ENCODE measurements at places on chromosomes 16 and 17. TPM values are rescaled to one million over a fixed set of nuclear protein-coding genes. Genes with fewer than 3 reads are reported as not detected.

MILR1 gene
- not detected for total RNA-seq

CPNE7 gene
- total RNA-seq: 2.7 TPM

GSPT1 gene
- total RNA-seq: 127 TPM

MMP2 gene
- 153 TPM for total RNA-seq

ASPA gene
- not detected for total RNA-seq

CHTF8 gene
- 156 TPM for total RNA-seq

CD300LB gene
- not detected for total RNA-seq

DNA sequence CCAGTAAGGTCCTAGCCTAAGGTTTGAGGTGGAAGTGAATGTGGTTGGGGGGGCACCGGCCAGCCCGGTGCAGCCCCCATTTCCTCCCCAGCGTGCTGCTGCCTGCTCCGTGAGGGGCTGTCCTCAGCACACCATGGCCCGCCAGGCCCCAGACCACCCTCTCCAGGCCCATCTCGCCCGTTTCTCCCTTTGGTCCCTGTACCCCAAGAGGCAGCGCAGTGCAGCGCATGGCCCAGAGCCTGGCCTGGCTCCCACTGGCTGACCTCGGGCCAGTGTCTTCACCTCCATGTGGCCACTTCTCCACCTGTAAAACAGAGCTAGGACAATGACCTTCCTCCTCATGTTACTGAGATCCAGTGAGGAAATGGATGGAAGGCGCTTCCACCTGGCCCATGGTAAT is 170.0 kb upstream of the GSE1 start:
- no peak for DNase-seq

GRCh38 chr16:65105171-65105570 is 16.7 kb downstream of the CDH11 start:
- DNase-seq: no peak

GRCh38 chr17:72121164-72122009 is 567 bp downstream of the SOX9 start:
- DNase-seq: peak; percentile 51

- no peak for DNase-seq
Measured at GRCh38 chr16:49213594-49213993, 68.0 kb downstream of the CBLN1 start.

DNA sequence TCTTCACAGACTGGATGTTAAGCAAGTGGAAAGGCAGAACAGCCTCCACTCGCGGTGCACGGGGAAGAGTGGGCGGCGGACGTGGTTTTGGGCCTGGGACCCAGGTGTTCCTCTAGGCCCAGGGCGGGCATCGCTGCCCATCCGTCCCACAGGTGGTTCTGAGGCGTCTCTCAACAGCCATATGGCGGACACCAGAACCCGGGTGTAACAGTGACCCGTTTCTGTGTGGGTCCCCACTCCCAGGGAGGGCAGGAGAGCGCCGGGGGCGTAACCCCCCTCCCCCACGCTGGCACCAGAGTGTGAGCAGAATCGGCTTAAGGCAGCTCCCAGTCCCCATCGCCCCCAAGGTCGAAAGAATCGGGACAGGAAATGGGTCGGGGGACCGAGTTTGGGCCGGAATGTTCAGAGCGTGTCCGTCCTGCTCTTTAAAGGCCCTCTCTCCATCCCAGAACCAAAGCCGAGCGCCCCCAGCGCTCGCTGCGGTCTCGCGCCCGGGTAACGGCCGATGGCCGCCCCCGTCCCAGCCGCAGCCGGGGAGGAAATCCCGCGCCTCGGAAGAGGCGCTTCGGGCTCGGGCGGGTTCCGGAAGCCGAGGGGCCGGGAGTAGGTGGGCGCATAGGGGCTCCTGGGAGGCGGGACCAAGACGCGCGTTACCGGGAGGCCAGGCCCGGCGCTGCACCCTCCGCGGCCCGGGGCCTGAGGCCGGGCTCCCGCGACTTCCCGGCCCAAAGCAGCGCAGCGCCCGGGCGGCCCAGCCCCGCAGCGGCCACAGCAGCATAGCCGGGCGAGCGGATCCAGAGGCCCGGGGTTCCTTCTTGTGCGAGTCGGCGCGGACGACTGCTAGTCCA is at the start of gene TK2:
Gene TK2 (minus strand): TSS at position 839 of the 848 bp plus-strand sequence. CDS start 61 bp downstream, at position 778.
- DNase-seq: peak; percentile 51

DNA sequence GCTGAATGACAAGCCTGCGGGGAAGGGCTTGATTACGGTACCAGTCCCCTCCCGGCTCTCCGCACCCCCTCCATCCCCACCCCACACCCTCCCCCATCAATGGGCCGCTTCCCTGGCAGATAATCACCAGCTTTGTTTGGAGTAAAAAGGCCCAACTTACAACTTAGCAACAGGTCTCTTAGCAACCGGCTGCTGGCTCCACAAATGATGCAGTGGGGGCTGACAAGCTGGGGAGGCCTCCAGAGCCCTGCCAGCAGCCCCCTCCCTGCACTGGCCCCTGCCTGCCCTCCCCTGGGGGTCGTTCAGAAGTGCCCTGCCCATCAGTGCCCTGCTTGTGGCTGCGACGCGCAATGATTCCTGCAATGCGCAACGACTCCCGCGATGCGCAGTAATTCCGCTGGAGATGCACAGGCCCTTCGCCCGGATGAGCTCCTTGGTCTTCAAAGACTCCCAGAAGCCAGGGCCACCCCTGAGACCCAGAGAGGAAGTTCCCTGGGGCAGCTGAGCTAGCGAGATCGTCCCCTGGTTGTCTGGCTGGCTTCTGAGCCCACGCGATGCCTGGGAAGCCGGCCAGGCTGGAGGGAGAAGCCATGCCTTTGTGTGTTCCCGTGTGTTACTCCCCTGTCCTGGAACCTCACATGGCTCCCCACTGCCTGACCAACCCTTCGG is 23.3 kb downstream of the CPNE2 start:
- DNase-seq: peak; percentile 63

DNA sequence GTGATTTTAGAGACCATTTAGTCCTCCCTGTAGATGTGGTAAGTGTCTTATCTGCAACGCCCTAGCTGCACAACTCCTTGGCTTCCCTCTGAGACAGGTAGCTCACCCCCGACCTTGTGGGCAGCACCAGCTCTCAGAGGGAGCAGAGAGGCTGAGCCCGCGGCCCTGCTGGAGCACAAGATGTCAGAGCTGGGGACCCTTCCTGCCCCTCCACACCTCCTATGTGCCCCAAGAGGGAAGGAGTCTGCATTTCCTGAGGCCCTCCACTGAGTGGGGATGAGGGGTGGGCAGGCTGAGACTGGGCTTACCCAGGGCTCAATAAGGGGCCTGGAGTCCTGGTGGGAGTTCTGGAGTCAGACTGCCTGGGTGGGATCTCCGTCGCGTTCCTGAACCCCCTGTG is 12.2 kb upstream of the ADGRG1 start:
- DNase-seq: no peak

DNA sequence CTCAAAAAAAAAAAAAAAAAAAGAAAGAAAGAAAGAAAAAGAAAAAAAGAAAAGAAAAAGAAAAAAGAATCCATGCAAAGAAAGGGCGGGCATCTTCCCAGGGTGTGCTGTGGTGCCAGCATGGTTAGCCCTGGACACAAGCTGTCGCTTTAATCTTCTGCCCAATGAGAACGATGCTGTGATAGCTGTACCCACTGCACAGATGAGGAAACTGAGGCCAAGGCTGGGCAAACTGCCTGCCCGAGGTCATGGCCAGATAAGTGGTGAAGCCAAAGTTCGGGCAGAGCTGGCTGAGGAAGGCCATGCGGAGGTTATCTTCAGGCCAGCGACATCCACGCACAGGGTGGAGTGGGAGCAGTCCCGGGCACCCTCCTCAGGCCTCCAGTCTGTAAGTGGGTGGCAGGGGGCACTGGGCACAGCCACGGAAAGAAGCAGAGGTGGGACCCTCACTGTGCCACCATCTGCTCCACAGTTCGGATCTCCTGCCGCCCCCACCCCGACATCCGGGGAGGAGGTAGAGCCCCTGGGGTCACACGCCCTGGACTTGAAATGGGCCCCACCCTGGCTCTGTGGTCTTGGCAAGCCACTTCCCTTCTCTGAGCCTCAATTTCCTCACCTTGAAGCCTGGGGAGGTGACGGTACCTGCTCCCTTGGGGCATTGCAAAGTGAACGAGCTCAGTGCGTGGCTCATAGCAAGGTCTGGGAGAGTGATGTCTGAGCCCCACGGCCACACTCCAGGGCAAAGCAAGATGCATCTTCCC is 6.5 kb downstream of the FBXL16 start:
- DNase-seq: no peak

DNA sequence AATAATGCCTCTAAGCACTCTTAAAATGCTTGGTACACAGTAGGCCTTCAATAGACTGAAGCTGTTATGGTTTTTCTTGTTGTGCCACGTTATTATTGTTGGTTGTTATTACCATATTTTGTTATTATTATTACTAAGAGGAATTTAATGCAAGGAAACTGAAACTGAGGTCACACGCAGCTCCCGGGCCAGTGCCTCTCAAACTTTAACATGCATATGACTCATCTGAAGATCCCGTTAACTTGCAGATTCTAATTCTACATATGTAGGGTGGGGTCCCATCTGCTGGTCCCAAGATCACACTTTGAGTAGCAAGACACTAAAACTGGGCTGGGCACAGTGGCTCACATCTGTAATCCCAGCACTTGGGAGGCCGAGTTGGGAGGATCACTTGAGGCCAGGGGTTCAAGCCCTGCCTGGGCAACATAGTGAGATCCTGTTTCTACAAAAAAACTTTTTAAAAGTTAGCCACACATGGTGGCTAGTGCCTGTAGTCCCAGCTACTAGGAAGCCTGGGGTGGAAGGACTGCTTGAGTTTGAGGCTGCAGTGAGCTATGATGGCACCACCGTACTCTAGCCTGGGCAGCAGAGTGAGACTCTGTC is 888 bp downstream of the ACSM5 start:
- no peak for DNase-seq

DNA sequence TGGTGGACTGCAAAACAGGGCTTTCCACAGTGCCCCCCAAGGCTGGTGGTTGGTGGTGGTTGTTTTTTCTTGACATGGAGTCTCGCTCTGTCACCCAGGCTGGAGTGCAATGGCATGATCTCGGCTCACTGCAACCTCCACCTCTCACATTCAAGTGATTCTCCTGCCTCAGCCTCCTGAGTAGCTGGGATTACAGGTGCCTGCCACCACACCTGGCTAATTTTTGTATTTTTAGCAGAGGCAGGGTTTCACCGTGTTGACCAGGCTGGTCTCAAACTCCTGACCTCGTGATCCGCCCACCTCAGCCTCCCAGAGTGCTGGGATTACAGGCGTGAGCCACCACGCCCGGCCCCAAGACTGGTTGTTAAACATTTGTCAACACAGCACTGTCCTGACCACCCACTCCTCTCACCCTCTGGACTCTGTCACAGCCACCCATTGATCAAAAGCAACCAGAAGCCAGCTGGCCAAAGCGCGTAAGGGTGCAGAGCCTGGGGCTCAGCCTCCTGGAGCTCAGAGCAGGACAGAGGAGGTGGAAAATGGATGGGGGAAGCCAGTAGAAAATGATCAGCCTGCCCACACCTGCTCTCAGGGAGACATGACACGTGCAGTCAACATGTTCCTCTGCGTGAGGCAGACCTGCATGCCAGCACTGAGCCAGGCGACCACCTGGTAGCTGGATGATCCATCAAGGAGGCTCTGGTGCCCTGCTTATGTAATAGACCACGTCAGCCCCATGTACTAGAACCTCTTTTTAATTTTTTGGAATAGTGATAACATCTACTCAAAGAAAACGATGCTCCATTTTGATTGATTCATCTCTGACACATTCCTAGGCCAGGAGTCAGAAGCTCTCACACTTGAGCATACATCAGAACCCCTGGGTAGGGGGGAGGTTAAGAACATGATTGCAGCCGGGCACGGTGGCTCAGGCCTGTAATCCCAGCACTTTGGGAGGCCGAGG is 14.8 kb upstream of the OSGIN1 start:
- DNase-seq: no peak

DNA sequence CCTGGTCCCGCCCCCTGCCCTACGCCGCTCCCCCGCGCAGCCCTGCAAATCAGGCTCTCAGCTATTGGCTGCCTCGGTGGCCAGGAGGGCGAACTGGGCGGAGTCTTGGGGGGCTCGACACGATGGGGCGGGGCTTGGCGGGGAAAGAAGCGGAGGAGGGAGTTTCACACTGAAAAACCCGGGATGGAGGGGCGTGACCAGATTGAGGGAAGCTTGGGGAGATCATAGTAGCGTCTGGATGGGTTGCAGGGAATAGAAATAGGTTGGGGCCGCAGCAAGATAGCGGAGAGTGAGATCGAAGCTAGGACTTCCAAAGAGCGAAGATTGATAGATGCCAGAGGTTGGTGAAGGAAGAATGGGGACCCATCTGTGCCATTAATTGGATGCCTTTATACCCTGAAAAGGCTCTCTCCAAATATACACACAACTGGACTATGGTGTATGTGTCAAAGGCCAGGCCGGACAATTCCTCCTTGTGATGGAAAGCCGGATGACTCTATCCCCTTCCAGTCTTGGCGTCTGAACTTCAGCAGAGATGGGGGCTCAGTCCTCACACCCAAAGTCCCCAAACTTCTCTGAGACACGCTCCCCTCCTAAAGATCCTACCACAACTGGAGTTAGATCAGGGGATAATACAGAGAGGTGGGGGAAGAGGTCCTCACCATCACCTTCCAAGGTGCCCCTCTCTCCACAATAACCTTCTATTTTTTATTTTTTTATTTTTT is 376 bp upstream of the STAC2 start:
- peak; percentile 91 for DNase-seq

DNA sequence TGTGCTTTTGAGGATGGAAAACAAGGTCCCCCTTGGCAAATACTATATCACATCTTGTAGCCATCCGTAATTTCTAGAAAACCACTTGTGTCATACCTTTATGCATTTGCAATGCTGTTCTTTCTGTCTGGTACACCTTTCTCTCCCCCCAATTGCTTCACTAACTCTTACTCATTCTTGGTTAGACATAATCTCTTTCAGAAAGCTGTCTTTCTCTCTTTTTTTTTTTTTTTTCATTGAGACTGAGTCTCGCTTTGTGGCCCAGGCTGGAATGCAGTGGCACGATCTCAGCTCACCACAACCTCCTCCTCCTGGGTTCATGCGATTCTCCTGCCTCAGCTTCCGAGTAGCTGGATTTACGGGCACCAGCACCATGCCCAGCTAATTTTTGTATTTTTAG is 94.9 kb upstream of the C17orf78 start:
- no peak for DNase-seq

- no peak for DNase-seq
Measured at GRCh38 chr16:19513377-19514053, 8.4 kb downstream of the GDE1 start.

GRCh38 chr17:81197831-81198490 is 24.8 kb downstream of the CEP131 start:
- no peak for DNase-seq

DNA sequence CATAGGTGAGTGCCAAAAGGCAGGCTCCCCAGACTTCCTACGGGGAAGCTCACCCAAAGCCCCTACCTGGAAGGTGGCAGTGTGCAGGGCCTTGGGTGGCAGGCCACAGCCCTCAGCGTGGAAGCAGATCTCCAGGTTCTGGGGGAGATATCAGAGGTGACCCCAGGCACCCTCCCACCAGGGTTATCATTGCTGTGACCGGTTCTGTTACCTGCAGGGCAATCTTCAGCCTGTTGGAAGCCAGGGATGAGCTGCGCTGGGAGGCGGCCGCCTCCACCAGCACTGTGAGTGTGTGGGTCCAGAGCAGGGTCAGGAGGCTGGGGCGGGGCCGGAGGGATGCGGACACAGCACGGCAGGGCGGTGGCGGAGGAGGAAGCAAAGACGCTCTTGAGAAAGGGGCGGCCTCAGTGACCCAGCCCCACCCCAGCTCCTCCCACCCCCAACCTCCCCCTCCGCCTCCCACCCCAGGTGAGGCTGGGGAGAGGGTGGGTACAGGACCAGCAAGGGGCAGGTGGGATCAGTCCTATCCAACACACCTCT is 13.1 kb downstream of the UNC13D start:
- DNase-seq: no peak

All from neural crest cell (in vitro differentiated cells).